Effector CD8-positive, alpha-beta T cell (primary cell): ENCODE measurements at places on chromosomes 1 and 21.

- DNase-seq, result no peak
These were observed at the start of gene FMN2 for GRCh38 chr1:240091614-240092300. FMN2 (plus strand) TSS chr1:240091883; CDS start chr1:240092110, 227 bp downstream.

- DNase-seq, result no peak
These were observed 97.1 kb upstream of the DAB1 start for GRCh38 chr1:57520743-57521515.

- no peak for DNase-seq
These were observed 355.0 kb upstream of the ESRRG start for GRCh38 chr1:217078078-217078690.

DNA sequence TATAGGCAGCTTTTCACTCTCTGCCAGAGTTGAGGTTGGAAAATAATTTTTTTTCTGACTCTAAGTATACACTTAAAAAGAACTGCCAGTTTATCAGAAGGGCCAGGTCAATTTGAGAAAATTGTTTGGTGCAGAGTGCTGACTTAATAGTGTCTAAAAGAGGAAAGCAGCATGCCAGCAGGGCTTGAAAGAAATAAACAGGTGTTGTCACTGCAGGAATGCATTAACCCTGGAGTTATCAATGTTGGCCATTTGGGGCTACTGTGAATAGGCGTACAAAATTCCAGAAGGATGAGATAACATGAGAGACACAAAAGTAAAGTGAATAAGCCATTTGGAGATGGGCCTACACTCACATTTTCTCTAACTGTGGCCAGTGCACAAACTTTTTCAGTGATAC is 220.6 kb upstream of the PLD5 start:
- no peak for DNase-seq

DNA sequence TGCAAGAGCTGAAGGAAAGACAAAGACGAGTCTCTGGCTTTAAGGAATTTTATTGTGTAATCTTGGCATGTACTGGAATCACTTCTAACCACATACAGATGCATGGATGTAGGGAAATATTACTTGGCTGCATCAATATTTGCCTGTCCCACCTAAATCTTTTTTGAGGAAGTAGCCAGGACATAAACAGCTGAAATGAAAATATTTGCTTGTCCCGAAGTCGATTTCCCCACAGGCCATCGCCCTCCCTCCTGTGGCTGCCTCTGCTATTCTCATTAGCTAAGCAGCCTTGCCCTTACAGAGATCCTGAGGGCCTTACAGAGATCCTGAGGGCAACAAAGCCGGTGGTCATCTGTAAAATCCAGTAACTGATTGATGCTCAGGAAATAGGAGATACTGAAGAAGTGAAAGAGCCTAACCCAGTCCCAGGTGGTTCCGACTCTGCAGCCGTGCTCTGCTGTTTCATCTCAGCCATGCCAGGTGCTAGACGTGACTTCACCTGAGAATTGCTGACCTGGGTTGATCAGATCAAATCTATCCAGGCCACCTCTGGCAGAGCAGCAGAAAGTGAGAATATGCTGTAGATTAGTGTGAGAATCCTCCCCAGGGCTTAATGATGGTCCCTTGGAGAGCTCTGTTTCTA is 25.5 kb downstream of the MAN1C1 start:
- DNase-seq, result no peak

DNA sequence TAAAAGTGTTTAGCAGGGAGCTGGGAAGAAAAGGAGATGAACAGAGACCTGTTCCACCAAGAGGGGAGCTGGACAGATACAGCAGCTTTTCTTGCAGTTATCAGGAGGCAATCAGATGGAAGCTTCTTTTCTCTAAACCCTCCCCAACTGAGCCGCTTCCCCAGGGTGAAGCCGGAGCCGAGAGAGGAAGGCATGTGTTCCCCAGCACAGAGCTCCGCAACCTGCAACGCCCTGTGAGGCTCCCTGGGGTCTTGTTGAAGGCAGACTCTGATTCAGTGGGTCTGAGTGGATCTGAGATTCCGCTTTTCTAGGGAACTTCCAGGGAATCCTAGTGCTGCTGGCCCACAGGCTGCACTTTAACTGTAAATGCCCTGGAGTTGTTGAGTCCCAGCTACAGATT is 139.1 kb upstream of the COA6 start:
- no peak for DNase-seq

DNA sequence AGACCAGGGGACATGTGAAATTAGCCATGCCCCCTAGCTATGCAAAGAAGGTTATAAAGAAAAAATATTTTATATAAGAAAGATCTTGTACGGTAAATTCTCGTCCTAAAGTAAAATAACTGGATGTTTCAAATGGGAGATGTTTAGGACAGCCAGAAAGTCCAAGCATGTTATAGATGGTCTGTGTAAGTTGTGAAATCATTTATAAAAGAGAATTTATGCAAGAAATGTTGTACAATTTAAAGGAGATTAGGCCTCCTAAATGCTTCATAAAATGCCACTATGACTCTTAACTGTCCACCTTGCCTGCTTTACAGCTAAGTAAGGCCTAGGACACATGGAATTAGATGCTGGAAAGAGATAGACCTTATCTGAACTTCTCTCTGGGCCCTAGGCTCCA is 118.1 kb upstream of the POGK start:
- DNase-seq, result no peak

DNA sequence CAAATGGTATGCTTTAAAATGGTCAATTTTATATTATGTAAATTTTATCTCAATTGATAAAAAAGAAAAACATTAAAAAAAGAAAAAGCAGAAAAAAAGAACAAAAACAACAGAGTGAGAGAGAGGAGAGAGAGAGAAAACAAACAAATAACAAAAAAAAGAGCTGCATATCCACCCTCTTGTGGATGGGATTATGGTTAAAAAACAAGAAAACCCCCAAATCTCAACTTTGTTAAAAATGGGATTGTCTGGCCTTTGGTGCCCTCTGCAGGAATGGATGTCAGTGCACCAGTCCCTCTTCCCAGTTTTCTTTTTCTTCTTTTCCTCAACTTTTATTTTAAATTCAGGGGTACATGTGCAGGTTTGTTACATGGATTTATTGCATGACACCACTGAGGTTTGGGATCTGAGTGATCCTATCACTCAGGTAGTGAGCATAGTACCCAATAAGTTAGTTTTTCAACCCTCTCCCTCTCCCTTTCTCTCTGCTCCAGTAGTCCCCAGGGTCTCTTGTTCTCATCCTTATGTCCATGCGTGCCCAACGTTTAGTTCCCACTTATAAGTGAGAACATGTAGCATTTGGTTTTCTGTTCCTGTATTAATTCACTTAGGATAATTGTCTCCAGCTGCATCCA is 28.1 kb downstream of the RNF187 start:
- peak; percentile 18 for DNase-seq

- no peak for DNase-seq
These were observed 128.8 kb upstream of the COA6 start for GRCh38 chr1:234244482-234244881.

DNA sequence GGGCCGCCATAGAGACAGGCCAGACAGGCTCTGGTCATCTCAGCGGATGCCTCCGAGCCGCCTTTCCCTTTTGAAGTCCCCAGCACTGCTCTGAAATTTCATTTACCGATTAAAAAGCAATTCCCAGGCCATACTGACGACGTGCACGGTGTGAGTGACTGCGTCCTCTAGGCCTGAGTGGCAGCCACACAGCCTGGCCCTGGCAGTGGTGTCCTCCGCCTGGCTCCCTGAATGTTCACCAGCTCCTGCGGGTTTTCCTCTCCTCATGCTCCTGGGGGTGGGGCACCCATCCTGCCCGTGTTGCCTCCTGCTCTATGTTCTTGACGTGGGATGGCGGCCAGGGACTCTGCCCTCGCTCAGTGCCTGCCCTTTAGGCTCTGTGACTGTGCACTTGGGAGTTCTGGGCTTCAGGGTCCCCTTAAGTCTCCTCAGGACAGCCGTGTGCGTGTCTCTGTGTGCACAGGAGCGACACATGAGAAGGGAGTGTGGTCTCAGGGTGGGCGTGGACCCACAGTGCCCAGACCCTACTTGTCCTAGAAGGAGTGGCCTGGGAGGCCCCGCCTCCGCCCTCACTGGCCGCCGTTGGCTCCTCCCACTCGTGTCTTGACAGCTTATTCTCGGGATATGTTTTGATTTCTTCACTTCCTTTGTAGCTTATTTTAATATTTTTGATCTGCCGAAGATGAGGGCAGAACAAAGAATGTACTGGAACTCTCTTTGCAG is 3.6 kb downstream of the SKI start:
- DNase-seq, result peak; percentile 73

- DNase-seq, result peak; percentile 30
These were observed 3.9 kb upstream of the C4BPB start for GRCh38 chr1:207084701-207085180.

- DNase-seq, result no peak
These were observed 6.9 kb downstream of the CYP4B1 start for GRCh38 chr1:46805755-46806154.

- no peak for DNase-seq
These were observed 211.9 kb downstream of the NPHP4 start for GRCh38 chr1:5780324-5780716.

GRCh38 chr21:30829659-30830058 is at the start of gene KRTAP7-1:
KRTAP7-1 (minus strand) TSS chr21:30829759; CDS start chr21:30829698, 61 bp downstream.
- DNase-seq, result no peak

DNA sequence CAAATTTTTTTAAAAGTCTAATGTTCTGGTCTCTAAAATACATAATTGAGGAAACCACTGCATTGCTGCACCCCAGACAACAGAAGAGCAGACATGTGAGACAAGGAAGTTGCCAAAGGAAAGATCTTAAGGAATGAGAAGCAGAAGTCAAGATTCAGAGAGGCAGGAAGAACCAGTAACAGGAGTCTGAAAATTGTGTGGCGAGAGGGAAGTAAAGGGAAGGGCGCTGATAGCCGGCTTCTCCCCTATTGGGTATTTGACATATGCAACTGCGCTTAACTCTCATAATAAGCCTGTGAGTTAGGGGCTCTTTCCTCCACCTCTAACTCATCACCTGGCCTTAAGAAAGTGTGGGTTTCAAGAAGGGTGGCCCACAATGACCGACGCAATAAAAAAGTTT is 21.9 kb upstream of the KIF14 start:
- no peak for DNase-seq

GRCh38 chr21:31023680-31024079 is 14.6 kb downstream of the KRTAP19-8 start:
- DNase-seq, result no peak

GRCh38 chr1:94463056-94463764 is 45.0 kb downstream of the ABCD3 start:
- DNase-seq, result no peak

- no peak for DNase-seq
These were observed 247.6 kb downstream of the TGFB2 start for GRCh38 chr1:218592688-218593087.

- no peak for DNase-seq
These were observed 124.7 kb upstream of the KIAA0040 start for GRCh38 chr1:175317309-175317708.

GRCh38 chr1:234573711-234574299 is 36.2 kb downstream of the IRF2BP2 start:
- no peak for DNase-seq

DNA sequence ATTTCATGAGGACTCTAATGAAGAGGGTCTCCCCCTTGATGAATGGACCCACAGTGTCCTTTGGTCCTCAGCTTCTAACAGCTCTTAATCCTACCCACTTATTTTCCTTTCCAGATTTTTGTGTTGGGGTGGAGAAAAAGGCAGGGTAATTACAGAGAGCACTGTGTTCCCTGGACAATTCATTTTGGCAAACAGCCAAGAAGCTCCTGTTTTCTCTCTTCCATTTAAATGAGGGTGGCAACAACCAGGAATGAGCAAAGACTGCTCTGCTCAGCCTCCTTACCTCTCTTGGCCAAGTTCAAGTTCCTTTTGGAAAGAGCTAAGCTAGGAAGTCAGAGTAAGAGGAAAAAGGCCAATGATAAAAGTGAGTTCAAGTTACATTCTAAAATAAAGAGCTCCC is 11.9 kb downstream of the XKR8 start:
- DNase-seq, result no peak

DNA sequence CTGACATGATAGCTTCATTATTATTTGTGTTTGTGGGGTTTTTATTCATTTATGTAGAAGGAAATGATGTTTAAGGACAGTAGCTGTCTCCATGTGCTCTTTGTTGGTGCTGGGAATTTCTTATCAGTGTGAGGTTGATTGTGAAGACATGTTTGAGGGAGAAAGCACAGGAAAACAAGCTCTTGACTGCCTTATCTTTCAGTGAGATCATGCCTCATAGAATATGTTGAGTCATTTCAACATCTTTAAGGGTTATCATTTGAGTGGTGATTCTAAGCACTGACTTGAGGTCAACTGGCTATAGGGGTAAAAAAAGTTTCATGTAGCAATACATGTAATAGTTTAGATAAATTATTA is 405.1 kb upstream of the ADAMTS5 start:
- no peak for DNase-seq

- DNase-seq, result no peak
These were observed 42.8 kb upstream of the MAGOH start for GRCh38 chr1:53281133-53281532.

DNA sequence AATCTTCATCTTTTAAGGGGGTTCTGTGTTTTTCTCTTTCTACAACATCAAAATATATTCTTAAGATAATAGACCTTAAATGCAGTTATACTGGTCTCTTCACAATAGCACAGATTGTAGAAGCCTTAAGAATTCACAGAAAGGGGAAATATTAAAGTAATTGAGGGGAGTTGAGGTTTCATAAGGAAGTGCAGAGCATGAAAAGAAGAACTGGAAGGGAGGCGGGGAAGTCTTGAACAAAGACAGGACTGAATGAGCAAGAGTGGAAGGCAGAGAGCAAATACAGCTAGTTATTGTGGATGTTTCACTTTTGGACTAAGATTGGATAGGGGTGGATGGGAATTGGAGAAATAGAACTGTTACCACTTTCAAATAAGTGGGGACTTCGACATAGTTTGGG is 67.7 kb downstream of the PTGER3 start:
- no peak for DNase-seq

DNA sequence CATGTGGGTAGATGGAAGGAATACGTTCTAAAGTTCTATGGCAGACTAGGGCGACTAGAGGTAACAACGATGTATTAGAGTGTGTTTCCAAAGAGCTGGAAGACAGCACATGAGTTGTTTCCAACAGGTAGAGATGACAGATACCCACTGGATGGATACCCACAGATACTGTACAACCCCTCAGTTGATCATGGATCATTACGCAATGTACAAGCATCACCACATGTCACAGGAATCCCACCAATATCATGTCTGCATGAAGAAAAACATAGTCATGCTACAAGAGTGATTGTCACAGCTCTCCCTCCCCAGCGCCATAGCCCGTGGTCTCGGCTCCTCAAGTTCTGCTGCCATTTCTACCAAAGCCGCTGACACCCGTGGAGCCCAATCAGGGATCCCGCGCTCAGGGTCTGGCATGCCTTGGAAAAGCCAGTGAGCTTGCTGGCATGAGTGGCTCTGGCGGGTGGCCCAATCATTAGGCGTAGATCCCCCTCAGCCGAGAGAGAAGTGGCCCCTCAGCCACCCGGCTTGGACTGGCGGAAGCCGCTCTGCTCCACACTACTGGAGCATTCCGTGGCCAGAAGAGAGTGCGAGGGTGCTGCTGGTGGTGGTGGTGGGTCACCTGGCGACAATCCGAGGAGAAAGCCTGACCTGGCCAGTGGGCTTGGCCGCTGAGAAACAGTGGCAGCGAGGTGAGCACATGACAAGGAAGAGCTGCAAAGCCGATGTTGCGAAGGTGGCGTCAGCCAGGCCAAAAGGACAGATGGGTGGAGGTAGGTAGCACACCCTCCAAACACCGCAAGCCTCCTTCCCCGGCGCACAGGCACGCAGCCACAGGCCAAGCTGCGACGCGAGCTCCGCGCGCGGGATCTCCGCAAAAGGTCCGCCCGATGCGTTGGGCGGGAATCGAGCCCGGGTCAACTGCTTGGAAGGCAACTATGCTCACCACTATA is 65.7 kb upstream of the FCGR2A start:
- DNase-seq, result no peak
